ENCODE measurements at places on chromosomes 7 and 10.

DNA sequence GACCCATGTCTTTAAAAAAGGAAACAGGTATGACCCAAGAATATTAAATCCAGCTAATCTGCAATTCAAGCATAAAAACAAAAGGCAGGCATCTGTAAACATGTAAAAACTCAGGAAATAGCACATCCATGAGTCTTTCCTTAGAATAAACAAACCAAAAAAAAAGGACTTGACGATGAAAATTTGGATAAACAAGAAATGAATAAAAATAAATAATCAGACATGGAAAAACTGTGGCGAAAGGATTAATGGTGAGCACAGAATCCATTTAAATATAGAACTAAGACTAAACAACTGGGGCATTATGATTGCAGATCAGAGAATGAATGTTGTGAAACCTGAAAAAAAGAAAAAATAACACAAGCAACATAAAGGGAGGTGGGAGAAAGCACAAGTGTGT, 170.1 kb downstream of the DOCK4 start:
- no peak for DNase-seq

- no peak for DNase-seq
Measured at GRCh38 chr10:76523791-76524351, 1092.4 kb downstream of the LRMDA start.

DNA sequence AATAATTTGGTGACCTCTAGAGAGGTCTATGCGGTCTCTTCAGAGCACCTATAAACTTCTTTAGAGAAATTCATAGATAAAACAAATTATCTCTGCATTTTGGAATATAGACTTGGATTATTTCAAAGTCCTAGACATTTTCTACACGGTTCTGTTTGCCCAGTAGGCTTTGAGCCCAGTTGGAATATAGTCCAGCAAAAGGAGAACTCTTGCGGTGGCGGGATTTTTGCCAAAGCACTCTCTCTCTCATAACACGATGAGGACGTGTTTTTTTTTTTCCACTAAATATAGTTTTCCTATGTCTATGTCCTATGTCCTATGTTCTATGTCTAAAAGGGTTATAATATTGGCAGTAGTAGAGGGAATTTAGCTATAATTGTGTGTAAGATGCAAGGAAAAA, 164.9 kb upstream of the AGR3 start:
- DNase-seq, result no peak

GRCh38 chr7:142885311-142886230, at the start of gene TRPV6:
TSS of gene TRPV6 (minus strand) at chr7:142885745.
- DNase-seq, result no peak

DNA sequence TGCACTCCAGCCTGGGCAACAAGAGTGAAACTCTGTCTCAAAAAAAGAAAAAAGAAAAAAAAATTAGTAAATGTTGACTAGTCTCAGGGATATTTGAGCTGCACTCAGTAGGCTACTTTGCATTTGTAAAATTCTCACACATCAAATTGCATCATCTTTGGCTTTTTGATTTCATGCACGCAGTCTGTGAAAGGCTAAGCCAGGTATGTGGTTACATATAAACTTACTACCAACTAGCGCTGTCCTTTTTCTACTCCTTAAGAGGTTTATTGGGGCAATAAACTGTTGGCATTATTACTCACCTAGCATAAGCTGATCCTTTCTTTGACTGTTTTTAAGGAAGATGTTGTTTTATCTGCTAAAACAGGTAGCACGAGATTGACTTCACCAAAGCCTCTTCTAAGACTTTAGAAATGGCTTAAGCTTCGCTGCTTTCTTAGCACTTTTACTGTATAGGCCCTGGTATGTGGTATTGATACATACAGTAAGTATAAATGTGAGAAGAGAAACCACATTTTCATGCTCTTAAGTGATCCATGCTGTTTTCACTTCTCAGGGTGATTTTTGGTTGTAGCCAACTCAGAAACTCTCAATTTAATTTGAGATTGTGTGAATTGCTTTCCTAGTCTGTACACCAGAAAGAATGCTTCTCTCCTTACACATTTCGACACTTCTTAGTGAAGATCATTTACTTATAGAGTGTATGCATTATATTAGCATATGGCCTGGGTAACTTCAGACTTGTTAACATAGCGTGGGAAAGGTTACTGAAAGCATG, 323.9 kb downstream of the AUTS2 start:
- no peak for DNase-seq

DNA sequence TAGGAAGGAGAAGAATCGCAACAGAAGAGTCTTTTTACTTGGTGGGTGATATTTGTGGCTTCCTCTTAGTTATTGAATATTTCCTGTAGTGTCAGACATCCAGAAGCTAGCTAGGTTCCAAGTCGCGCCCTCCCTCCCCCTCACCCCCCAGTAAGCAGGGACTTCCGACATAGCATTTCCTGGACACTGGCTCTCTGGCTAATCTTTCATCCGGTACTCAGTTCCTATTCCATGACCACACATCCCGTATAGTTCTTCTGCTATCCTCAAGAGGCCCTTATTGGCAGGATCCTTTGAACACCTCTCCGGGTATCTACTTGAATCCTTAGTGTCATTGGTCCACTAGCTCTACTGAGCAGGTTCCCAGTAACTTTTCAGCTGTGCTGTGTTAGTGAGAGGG, 167.8 kb downstream of the HDAC9 start:
- no peak for DNase-seq

GRCh38 chr7:45897042-45897690, 8.9 kb downstream of the IGFBP1 start:
- no peak for DNase-seq

GRCh38 chr7:144907577-144907976, 71.7 kb upstream of the TPK1 start:
- DNase-seq, result no peak

DNA sequence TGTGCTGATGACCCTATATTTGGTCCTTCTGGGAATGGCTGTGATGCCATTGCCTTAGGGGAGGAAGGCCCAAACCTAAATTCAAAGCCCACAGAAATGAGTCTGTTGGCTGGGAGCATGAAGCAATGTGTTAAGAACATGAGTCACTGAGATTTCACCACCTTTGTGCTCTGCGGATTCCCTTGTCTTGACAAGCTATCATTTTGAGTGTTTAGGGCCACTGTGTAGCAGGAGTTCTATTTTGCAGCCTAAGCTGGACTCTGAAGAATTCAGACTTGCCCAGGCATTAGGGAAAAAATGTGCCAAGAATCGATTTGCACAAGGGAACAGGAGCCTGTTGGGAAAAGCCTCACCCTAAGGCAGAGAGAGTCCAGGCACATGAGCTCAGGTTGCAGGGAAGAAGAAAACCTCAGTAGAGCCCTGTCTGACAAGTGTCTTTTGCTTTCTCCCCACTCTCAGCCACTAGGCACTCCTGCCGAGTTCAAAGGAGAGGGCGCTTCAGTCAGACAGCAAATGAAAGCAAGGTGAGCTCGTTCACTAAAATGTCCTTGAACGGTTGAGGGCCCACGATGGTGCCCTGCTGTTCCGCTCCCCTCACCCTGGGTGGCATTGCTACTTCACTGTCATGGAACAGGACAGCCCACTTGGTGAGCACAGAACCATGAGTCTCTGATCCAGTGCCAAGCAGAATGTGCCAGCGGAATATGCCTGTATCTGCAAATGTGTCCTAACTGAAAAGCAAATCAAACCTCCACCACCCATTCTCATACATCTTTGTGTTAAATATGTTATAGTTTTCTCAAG, 93.6 kb downstream of the PRLHR start:
- DNase-seq, result no peak

DNA sequence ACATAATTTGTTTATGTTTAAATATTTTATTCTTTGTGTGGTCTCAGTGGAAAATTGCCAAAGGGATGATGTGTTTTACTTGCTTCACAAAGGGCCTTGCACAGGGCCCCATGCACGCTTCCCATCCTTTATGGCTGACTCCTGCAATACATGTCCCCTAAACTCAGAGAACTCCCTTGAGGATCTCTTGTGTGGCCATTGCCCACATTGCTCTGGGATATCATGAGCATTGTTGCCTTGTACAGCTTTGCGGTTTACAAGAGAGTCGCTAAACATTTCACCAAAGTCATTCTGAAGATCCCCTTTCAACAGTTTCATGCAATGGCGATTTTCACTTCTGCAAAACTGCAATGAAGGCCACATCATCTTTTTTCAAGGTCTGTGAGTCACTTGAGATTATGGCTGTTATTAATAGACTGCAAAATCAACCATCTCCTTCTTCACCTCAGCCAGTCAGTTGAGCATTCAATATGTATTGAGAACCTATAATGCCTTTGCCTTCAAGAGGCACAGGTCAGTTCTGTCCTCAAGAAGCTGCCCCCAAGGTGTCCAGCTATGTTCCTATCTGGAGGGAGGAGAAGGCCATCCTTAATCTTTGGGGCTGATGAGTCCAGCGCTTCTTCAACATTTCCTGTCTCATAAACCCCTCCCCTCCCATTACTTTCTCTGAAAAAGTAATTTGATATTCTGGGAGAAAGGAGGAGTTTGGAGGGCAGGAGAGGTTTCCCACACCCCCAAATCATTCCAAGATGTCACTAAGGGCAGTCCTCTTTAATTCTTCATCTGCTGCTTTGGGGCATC, 108.1 kb downstream of the CCDC71L start:
- no peak for DNase-seq

- DNase-seq, result no peak
Measured at GRCh38 chr7:120278773-120279172, 5.8 kb downstream of the KCND2 start.

- no peak for DNase-seq
Measured at GRCh38 chr7:78828317-78828716, 625.1 kb downstream of the MAGI2 start.

GRCh38 chr7:70288781-70289456, 690.6 kb downstream of the AUTS2 start:
- DNase-seq, result no peak

DNA sequence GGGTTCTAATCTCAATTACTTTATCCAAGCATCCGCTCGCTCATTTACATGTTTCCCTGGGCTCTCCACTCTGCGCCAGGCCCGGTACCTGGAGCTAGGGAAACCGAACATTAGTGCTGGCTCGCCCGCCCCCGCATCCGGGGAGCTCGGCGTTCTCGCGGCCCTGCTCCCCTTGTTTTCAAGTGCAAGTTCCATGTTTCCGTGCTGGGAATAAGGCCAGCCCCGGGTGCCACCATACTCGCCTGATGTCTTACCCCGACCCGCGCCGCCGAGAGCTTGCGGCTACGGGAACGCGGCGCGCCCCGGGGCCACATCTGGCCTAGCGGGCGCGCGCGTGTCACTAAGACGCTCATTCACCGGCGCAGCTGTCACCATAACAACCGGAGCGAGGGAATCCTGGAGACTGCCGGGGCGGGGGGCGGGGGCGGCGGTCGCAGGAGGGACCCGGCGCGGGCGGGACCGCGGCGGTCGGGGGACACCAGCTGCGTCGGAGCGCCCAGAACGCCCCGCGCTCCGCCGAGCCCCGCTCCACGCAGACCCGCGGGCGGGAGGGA, at the start of gene NEURL1:
Gene NEURL1 (plus strand): TSS at position 344 of the 554 bp plus-strand sequence. CDS start 683 bp downstream, outside the sequence.
- DNase-seq, result peak; percentile 64

- peak; percentile 64 for DNase-seq
Measured at GRCh38 chr10:110651044-110651958, 7.2 kb downstream of the RBM20 start.

DNA sequence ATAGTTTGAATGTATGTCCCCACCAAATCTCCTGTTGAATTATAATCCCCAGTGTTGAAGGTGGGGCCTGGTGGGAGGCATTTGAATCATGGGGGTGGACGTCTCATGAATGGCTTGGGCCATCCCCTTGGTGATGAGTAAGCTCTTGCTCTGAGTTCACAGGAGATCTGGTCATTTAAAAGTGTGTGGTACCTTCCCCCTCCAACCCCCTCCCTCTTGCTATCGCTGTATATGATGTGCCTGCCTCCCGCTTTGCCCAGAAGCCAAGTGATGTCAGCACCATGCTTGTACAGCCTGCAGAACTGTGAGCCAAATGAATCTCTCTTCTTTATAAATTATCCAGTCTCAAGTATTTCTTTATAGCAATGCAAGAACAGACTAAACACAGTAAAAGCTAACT, 103.0 kb downstream of the CNOT4 start:
- DNase-seq, result no peak

DNA sequence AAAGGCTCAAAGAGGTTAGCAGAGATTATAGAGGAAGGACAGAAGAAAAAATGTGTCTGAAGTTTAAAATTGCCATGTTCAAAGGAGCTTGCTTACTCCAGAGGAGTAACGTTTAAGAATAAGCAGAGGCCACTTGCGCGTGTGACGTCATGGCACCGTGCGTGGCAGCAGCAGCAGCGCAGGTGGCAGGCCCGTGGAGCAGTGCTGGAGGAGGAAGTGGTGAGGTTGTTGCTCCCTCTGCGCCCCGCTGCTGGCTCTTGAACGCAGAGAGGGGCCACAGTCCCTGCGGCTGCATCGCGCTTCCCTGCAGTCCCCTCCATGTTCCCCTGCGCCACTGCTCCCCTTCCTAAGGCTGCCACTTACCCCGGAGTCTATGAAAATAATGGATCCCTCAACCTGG, 37.5 kb downstream of the GDI2 start:
- no peak for DNase-seq

DNA sequence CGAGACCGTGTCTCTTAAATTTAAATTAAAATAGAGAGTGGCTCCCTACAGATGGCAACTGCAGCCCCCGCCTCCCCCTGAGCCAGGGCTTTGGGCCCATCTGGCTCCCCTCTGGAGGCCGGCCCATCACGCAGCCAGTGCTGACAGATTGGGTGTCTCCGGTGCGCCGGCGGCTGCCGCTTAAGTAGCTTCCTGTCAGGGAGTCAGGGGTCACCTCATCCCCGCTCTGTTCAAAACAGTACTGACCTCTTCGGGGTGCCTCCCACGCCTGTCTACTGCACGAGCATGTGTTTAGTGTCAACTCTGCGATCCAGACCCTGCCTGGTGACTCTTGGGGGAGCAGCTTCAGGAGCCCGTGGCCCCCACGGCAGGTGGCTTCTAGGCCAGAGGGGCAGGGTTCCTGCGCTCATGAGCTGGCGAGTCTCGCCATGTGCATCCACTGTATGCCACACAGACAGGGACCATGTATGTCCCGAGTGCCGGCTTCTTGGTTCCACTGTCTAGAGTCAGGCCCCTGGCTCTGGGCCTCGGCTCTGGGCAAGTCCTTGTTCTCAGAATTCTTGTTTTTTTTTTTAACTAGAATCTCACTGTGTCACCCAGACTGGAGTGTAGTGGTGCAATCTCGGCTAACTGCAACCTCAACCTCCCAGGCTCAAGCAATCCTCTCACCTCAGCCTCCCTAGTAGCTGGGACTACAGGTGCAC, 36.1 kb downstream of the KCTD7 start:
- DNase-seq, result no peak

DNA sequence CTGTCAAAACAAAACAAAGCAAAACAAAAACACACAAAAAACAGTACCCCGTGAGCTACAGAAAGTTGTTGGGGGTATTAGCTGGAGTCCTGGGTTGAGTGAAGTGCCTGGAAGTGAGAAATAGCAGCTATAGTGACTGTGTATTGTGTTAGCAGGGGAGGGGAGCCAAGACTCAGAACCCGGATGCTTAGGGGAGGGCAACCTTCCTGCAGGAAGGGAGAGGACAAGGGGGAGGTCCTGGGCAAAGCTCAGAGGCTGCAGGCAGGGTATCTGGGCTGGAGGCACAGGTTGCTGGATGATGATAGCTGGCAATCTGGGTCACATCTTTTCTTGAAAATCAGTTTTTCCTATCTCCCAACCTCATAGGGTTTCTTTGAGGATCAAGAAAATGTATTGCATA, 75.8 kb upstream of the PARD3 start:
- no peak for DNase-seq

- no peak for DNase-seq
Measured at GRCh38 chr10:14740684-14741247, 33.9 kb downstream of the FAM107B start.

GRCh38 chr7:130611218-130611617, 57.3 kb downstream of the COPG2 start:
- DNase-seq, result no peak

GRCh38 chr10:30531751-30532530, 97.6 kb downstream of the LYZL2 start:
- DNase-seq, result no peak

- DNase-seq, result no peak
Measured at GRCh38 chr7:29647020-29647654, 83.5 kb downstream of the PRR15 start.

Measured in right hindlimb (tissue), 1 donor.